ENCODE measurements at places on chromosomes 6 and 20.
A peak's percentile ranks its signal among the peaks of the same experiment; 100 is the strongest.

- peak; percentile 46 for DNase-seq
Observed at GRCh38 chr6:15905488-15906419, 223.1 kb upstream of the MYLIP start.

- DNase-seq = no peak
Observed at GRCh38 chr6:65199683-65200082, 507.3 kb downstream of the EYS start.

DNA sequence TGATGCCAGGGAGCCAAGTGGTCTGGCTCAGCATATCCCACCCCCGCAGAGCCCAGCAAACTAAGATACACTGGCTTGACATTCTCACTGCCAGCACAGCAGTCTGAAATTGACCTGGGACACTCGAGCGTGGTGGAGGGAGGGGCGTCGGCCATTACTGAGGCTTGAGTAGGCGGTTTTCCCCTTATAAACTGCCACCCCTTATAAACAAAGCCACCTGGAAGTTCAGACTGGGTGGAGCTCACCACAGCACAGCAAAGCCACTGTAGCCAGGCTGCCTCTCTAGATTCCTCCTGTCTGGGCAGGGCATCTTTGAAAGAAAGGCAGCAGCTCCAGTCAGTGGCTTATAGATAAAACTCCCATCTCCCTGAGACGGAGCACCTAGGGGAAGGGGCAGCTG is 19.4 kb downstream of the TINAG start:
- no peak for DNase-seq

DNA sequence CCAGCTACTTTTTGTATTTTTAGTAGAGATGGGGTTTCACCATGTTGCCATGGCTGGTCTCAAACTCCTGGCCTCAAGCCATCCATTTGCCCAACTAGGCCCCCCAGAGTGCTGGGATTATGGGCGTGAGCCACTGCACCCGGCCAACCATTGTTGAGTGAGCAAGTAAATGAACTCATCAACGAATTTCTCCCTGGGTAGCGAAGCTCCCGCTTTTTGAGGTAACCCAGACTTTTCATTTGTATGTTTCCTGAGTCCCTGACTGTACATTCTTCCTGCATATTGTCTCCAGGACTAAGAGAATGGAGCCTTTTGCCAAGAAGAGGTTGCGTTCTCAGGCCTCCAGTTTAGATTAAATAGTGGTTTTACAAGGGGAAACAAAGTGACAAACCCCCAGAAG is 36.4 kb downstream of the RIPOR3 start:
- peak; percentile 55 for DNase-seq

DNA sequence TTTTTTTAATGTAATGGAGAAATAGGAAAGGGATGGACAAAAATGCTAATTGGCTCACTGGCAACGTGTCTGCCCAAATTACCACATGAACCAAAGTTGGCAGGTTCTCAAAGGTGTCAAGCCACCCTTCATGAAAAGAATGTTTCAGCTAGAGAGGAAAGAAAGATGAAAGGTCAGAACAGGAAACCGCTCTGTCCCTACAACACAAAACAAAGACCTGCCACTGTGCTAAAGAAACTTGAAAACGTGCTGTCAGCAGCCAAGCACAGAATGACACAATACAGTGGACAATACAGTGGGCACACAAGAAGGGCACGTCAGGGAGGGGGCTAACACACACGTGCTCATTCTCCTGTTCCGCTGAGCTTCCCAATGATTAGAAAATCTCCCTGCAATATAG is 4.9 kb downstream of the PREP start:
- DNase-seq = no peak

Data from fibroblast of pulmonary artery (primary cell).